Suppressor macrophage treated with lipopolysaccharide for 1 hour (primary cell): ENCODE measurements at places on chromosomes 7 and 10.

DNA sequence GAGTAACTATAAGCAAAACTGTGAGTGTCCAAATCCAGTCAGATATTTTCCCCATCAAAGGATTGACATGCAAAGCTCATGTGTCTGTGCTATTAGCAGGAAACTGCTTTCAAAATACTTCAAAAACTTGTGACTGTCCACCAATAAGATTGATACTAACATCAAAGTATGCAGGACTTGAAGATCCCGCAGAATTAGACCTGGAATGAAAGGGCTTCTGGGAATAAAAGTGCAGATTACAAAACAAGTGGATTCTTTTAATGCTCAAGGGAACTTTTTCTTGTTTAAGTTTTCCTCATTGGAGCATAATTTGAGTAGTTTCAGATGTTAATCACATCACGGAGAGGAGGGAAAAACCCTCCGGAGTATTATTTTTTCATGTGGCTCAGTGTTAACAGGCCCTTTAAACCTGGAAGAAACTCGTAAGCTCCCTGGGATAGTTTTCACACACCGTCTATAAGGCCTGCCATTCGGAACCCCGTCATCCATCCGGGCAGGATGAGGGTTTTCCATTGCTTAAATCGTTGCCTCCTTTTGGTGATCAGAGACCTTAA, 33.9 kb upstream of the MKX start:
- no peak for DNase-seq

- DNase-seq, result no peak
Measured at GRCh38 chr10:79082631-79083596, 14.1 kb downstream of the ZMIZ1 start.

DNA sequence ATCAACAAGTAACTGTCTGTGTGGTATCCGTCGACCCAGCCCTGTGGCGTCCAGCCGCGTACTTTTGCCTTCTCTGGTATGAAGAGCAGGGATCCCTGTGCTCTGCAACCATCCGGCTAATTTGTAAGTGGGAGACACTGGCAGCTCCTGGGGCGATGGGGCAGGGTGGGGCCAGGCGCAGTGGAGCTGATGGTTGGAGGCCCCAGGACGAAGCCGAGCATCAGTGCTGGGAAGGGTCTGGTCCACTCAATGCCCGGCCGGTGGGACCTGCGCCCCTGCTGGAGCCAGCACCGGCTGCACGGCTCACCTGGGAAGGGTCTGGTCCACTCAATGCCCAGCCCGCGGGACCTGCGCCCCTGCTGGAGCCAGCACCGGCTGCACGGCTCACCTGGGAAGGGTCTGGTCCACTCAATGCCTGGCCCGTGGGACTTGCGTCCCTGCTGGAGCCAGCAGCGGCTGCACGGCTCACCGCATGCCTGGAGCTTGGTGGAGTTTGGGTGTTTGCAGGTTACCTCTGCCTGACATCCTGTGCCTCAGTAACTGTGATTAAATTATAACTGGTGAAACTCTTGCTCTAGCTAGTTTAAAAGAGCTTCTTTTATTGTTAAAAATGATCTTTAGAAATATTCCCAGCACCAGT, 96.1 kb downstream of the NKX6-2 start:
- DNase-seq, result no peak

- DNase-seq, result no peak
Measured at GRCh38 chr10:74730246-74730645, 96.2 kb upstream of the KAT6B start.

- no peak for DNase-seq
Measured at GRCh38 chr10:10778959-10779358, 238.7 kb upstream of the CELF2 start.
